ENCODE measurements at places on chromosomes 5 and 9. TPM values are rescaled to one million over a fixed set of nuclear protein-coding genes. Genes with fewer than 3 reads are reported as not detected.
A peak's percentile ranks its signal among the peaks of the same experiment; 100 is the strongest.

- no peak for DNase-seq
These were observed 200.6 kb downstream of the ARL15 start for GRCh38 chr5:54109626-54110330.

The ERAP2 gene
- total RNA-seq = 16.8 TPM

GRCh38 chr9:131337131-131337848, 47.8 kb downstream of the PLPP7 start:
- no peak for DNase-seq

DNA sequence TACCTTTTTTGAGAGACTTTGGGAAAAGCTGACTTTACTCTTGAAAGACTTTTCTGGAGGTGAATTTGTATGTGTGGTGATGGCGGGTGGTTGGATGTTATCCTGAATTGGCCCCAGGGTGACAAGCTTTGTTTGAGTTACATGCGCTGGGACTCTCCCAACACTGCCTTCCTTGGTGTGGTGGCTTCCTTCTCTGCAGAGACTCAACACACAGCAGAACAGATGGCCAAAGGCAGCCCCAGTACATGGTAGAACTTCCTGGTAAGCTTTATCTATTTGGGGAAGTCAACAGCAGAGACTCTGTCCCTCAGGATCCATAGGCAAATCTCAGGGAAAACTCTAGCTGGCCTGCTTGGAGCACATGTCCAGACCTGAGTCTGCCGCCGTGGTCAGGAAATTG, 18.1 kb downstream of the C1QTNF2 start:
- DNase-seq = no peak

GRCh38 chr5:27158171-27158570, 119.8 kb upstream of the CDH9 start:
- DNase-seq = peak; percentile 73

DNA sequence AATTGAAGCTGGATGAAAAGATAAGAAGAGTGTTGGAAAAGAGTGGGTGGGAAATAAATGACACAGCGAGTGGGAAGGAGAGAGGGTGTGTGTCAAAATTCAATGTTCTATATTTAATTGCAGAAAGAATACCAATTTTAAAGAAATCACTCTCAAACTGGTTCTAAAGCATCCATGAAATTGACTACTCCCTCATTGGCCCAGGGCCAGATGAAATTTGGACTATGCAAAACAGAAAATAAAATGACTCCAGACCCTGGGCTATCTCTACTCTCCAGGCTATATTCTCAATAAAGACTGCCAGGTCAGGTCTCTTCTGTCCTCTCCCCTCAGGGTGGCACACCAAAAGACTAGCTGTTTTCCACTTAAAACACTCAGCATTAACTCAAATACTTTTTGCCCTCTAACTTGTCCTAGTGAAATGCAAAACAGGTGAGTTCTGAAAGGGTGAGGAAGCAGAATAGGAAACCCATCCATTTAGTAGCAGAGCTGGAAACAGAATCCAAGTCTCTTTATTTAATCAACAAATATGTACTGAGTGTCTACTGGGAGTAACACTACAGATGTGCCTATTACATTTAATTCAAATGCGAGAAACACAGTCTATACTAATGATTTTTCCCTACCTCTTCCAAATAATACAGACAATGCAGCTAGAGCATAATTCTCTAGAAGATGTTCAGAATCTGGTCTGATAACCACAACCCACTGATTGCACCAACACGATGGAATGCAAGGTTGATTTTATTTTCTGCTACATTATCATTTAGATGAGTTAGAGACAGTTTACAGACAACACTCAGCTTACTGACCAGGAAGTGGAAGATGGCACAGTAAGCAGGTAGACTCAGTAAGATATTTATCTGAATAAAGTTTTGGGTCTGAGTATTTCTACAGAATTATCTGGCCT, 42.1 kb downstream of the EFCAB9 start:
- no peak for DNase-seq

DNA sequence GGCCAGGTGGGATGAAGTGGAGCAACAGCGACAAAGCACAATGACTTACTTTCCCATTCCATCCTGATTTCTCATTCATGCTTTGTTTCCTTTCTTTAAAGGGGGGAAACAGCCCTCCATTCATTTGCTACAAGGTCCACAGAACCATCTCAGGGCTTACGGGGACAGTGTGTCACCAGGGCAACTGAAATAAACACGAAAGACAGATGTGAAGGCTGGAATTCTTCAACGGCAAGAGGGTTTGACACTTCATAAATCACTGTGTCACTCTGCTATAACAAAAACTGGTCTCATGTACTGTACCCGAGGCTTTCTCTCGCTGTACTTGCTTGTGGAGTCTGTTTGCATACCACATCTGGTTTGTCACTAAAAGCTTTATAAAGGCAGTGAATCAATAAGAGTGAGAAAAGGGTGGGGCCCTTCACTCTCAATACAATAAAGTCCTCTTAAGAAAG, 150.8 kb downstream of the EFNA5 start:
- no peak for DNase-seq

GRCh38 chr9:72533322-72533721, 11.9 kb downstream of the TMC1 start:
- DNase-seq = no peak
